ENCODE measurements at places on chromosomes 5 and 9.

- no peak for DNase-seq
These were observed 98.1 kb upstream of the TAF11L2 start for GRCh38 chr5:17399931-17400330.

DNA sequence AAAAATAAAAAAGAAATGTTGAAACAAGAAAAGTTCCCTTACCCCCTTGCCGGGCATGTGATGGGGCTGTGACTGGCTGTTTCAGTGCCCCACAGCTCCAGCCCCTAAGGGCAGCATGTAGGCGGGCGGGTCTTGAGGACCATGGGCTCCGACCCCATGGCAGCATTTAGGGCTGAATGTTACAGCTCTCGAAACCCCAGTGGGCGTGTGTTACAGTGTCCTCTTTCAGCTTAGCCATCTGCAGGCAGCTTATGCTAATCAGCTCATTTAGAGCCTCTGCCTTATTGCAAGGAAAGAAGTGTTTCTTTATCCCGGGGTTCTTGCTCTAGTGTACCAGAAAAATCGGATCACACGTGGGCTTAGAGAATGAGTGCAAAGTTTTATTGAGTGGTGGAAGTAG lies 497.4 kb upstream of the CYLC2 start:
- no peak for DNase-seq

DNA sequence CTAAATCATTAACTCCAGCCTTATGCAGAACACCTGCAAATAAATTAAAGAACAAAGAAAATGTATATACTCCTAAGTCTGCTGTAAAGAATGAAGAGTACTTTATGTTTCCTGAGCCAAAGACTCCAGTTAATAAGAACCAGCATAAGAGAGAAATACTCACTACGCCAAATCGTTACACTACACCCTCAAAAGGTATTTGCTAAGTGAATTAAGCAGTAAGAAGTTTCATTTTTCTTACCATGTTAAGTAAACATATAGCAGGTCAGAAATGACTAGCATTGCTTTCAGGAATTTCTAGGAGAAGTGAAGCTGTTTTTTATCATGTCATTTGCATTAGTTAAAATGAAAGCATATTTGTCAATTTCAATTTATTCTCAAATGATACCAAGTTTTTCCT lies 92.7 kb downstream of the MELK start:
- no peak for DNase-seq

- no peak for DNase-seq
These were observed 79.4 kb downstream of the FAM114A2 start for GRCh38 chr5:153959134-153959957.

DNA sequence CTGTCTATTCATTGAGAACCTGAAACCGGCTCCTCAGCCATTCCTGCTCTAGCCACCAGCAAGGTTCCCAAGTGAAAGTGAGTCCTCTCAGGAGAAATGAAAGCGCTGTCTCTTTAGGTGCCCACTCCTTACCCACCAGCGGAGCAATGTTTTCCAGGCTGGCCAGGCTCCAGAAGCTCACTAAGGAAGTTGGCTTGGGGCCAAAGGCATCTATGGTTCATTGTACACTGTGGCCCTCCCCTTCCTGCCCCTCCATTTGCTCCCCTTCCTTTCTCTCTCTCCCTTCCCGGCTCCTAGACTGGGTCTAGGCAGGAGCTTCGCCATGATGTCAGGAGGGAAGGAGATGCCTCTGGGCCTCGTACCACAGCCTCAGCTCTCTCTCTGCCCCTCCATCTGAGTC lies 1.1 kb upstream of the GABRP start:
- DNase-seq, result no peak

GRCh38 chr5:139761501-139761900 lies 34.1 kb upstream of the PSD2 start:
- DNase-seq, result no peak

DNA sequence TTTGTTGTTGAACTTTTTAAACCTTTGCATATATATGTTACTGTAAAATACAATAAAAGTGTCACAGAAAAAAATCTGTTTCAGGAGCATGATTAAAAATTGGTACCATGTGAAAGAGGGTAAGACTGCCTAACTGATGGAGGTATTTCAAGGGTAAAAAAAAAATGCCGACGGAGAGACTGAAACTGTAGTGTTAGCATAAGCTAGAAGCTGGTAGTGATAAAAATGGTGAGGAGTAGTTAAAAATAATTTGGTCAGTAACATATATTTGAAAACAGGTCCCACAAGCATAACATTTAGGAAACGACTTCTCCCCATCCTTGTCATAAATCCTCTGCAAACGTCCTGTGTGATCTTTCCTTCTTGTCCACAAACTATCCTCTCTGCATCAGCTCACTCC lies 64.7 kb downstream of the MEF2C start:
- DNase-seq, result no peak

- DNase-seq, result no peak
These were observed 38.7 kb downstream of the PLEKHG4B start for GRCh38 chr5:130601-131131.

DNA sequence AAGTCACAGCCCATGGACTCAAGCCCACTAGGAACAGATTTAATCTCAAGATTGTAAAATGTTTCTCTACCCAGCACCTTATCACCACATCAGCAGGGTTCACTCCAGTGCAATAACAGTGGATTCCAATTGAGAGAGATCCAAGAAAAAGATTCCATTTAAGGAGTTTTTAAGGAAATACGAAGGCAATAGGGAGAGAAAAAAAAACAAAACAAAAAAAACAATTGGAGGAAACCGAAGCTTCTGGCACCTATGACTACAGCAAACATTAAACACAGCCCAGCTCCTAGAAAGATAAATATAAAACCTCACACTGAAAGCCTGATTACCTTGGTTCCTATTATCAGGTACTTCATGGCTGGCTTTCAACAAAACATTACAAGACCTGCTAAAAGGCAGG lies 192.7 kb downstream of the DAB2IP start:
- no peak for DNase-seq

Data from foreskin keratinocyte (primary cell).